ENCODE measurements at places on chromosomes 5 and 9.

GRCh38 chr9:70228118-70228517 lies 30.7 kb upstream of the SMC5 start:
- DNase-seq: no peak

DNA sequence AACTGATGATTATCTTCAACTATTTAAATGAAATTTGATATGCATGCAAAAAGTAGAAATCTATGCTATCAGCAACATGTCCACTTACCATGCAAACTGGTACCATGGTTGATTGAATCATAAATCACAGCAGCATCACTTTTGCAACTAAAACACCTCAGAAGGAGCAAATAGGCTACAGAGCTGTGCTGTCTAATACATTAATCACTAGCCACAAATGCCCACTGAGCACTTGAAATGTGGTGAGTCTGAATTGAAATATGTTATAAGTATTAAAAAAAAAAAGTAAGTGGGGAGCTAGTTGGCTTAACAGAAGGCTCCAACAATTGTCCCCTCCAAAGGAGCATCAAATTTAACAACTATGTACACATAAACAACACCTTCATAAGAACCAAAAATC lies 112.5 kb downstream of the FAM114A2 start:
- no peak for DNase-seq

GRCh38 chr9:38362852-38363588 lies 29.5 kb upstream of the ALDH1B1 start:
- DNase-seq: no peak

DNA sequence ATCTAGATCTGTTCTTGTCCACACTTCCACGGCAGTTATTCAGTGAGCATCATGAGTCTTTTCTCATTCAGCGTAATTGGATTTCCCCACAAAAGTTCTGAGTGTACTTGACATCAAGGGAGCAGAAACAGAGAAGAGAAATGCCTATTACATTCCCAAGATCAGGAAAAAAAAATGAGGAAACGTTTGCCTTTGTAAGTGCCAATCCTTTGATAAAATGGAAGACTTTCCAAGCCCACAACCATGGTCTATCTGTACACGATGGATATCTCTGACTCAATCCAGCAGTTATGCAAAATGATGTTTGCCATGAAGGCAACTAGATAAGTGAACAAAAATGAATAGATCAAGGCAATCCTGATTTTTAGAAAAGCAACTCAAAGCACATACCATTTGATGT lies 235.9 kb downstream of the DOCK8 start:
- no peak for DNase-seq

GRCh38 chr5:32031089-32031488 lies 143.0 kb downstream of the GOLPH3 start:
- no peak for DNase-seq

DNA sequence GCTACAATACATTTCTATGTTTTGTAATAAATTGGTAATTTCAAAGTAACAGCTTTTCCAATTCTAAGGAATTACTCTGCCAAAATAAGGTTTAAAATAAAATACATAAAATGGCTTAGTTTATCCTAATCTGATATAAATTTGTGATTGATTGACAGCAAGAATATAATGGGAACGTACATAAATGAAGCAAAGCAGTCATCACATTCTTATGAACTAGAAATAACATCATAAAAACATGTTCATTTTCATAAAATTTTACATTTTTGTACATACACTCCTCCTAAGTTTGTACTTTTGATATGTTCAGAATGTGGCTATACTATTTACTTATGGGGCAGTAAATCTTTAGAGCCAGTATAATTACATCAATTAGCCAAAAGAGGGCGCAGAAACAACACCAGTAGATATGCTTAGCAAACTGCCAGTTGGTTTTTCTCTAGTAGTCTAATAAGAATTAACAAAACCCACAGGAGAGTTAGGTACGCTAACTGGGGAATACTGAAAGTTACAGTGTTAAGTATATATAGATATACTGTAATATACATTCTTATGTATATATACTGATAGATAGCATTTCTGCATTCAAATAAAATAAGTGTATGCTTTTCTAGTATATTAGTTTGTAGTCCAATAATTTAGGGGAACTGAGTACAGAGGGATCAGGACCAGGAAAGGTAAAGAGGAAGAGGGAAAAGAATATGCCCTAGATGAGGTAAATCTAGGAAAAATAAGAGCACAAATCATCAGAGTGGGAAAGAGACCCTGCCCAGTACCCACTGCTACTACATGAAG lies 76.8 kb downstream of the ZDHHC21 start:
- no peak for DNase-seq

DNA sequence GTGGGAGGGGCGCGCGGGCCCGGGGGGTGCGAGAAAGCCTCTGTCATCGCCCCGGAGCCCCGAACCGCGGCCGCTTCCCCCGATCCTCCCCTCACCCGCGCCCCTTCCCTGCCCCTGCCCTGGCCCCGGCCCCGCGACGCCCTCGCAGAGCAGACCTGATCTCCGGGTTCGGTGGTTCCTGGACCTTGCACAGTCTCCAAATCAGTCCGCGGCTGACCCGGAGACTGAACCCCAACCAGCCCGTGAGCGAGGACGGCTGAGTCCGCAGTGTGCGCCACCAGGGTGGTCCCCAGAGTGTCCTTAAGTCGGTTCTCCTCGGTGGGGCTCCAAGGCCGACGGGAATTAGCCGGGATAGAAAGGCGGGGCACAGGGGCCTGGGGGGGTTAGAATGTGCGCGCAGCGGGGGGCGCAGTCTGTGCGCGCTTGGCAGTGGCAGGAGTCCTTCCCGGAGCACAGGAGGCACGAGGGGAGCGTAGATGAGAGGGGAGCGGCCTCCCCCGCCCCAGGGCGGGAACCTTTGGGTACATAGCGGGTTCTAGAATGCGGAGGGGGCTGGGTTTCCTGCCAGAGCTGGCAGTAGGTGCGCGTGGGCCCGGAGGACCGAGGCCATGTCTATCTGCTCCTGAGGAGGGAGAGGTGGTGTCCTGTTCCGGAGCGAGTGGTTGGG lies 779 bp downstream of the PKN3 start:
- no peak for DNase-seq

- DNase-seq: no peak
These were observed 36.7 kb downstream of the GPR21 start for GRCh38 chr9:123070198-123070597.

GRCh38 chr5:138212828-138213160 lies 329 bp downstream of the CDC23 start:
- no peak for DNase-seq

DNA sequence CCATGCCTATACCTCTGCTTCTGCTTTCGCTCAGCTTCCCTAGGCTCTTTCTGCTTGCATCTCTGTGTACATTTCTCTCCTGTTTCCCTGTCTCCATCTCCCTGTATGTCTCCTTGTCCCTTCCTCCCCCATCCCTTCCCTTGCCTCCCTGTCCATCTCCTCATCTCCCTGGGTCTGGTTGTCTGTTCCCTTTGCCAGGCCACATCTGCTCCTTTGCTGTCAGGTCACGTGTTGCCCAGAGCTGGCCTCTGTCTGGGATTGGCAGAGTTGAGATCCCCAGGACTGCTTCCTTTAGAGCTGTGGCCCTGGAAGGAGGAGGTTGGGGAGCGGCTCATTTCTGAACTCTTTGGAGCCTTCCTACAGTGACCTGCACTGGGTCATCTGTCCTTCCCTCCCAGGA lies 31.8 kb upstream of the PTGS1 start:
- DNase-seq: no peak

- no peak for DNase-seq
These were observed 186.7 kb upstream of the NR4A3 start for GRCh38 chr9:99635032-99635431.

DNA sequence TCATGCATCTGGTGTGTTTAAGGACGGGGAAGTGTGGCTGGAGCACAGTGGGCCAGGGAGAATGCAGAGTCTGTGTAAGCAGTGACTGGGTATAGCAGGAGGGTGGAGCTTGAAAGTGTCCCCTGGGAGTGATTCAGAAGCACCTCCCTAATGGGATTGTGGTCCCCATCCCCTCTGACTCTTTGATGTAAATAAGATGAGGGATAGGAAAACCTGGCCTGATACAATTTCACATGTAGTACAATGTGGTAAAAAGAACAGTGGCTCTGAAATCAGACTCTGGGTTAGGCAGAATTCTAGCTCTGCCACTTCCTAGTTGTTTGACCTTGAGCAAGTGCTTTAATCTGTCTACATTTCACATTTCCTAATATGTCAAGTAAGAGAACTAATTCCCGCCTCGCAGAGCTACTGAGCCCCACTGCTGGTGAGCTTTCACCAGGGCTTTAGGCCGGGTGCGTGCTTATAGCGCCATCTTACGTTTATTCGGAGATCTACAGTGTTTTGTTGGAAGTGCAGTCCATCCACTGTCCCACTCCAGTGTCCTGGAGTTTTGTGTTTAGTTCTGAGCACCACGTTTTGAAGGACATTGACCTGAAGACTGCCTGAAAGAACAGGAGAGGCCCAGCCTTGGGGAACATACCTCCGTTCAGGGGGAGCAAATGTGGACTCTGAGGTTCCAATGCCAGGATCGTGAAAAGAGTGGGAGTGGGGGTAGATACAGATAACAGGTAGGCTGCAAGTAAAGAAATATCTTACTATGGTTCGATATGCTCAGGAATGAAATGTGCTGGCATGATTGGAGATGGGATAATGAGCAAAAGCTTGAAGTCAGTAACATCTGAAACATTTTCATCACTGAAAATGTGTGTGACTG lies 51.2 kb upstream of the TESK1 start:
- DNase-seq: no peak

DNA sequence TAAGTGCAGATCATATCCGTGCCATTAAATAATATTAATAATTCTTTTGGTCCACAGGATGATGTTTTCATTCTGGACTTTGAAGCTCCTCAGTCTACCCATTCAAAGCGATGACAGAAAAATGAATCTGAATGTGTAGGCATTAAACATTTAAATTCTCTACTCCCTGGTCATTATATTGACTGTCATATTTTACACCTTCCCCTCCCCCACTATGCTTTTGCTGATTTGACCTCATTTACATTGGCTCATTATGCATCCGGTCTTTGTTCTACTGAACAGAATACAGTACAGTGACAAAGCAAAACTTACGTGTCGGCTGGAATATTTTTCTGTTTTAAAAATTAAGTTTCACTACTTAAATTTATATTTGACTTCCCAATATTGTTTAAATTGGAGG lies 289.7 kb upstream of the TMEM161B start:
- DNase-seq: no peak

DNA sequence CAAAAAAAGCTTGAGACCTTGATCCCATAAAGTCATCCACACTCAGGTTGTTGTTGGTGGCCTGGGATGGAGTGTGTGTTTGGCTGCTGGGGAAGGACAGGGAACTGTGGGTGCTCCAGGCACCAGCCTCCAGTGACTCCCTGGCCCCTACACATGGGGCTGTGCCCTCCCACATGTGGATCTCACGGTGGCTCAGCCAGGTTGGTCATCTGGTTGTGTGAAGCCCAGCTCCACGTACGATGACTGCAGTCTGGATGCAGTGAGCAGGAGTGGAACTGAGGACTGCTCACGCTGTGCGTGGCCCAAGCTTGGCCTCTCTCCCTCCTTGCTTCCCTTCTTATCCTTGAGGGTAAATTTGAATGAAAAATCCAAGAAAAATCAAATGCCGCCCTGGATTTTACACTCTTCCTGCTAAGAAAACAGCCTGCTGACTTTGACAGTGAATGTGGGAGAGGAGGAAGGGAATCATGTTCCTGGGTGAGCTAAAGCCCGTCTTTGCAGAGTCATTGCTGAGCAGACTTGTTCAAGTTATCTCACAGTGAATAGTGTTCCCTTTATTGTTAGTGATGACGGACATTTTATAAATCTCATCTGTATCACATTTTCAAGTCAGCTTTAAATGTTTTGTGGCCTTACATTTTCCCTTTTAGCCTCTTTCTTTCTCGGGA lies 65.1 kb upstream of the CACNA1B start:
- no peak for DNase-seq

- no peak for DNase-seq
These were observed 423.0 kb downstream of the DIRAS2 start for GRCh38 chr9:90219548-90220118.

DNA sequence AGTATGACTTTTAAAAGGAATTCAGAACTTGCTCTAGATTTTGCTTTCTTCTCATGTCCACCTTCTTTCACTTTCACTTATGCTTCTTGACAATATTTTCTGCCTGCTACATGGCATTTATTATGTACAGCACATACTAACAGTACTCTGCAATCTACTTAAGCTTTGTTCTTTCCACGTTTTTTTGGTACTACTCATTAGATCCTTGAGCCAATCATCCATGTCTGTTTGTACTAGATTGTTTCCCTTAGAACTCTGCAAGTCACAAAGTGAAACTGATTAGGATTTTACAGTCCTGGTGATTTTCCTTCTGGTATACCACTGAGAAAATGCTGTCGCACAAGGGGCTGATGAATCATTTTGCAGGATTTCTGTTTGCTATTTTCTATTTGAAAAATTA lies 78.3 kb downstream of the PARP8 start:
- DNase-seq: no peak

DNA sequence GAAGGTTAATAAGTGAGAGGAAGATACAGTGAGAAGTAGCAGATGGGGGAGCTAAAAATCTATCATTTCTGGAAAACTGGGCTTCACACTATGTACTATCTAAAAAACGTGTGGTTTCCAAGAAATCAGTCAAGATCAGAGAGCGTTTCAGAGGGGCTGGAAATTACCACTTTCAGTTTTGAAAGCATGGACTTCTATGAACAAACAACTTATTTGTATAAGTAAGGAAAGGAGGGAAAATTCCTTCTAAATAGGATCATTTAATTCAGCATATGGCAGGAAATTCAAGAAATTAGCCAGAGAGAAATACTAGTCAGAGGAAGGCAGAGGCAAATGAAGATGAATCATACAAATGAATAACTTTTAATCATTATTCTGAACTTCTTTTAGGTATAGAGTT lies 11.3 kb downstream of the TNC start:
- no peak for DNase-seq

DNA sequence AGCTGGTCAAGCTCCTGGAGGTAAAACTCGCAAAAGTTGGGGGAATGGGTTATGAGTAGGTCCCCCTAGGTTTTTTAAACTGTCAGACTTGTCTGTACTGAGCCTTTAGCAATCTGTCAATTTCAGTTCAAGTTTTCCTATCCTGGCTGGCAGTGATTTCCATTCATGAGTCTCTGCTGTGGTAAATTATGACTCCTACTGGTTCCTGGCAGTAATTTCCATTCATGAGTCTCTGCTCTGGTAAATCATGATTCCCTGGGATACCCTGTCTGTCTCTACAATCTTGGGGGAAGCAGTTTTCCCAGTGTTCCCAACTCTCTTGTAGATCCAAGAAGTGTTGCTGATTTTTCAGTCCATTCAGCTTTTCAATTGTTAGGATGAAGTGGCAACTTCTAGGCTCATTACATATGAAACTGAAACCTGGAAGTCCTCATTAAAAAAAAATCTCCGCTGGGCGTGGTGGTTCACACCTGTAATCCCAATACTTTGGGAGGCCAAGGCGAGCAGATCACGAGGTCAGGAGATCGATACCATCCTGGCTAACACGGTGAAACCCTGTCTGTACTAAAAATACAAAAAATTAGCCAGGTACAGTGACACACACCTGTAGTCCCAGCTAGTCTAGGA lies 91.3 kb upstream of the GPBP1 start:
- DNase-seq: no peak
